ENCODE measurements at places on chromosomes 13 and 19. TPM values are rescaled to one million over a fixed set of nuclear protein-coding genes. Genes with fewer than 3 reads are reported as not detected.

LIN37 gene
- total RNA-seq, result 2.6 TPM

HPN gene
- total RNA-seq, result 1.2 TPM

DNA sequence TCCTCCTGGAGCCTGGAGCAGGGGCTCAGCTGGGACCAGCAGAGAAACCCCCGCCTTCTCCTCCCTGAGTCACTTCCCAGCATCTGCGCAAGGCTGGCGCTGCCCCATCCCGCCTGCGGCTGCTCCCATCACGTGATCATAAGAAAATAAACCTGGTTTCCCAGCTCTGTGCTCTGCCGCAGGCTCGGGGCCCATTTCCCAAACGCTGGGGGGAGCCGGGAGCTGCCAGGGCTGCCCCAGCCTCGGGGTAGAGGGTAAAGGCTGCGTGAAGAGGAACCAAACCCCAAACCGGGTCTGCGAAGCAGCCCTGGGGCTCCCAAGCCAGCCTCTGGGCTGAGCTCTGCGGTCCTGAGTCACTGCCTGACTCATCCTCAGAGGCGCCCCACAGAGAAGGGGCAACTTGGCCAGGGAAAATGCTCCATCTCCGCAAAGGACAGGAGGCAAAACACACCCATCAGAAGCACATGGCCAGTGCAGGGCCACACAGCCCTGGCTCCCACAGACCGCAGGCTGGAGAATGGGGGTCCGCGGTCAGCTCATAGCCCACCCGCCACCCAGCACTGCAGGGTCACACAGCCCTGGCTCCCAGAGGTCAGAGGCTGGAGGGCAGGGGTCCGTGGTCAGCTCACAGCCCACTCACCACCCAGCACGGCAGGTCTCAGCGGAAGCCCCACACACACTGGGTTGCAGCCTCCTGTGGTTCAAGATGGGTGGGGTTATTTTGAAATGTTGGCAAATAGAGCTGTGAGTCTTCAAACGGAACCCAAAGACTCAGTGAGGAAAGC is 67.1 kb downstream of the RASA3 start:
- peak; percentile 94 for DNase-seq

GRCh38 chr13:97122381-97122996 is 99.6 kb upstream of the MBNL2 start:
- peak; percentile 72 for DNase-seq

DNA sequence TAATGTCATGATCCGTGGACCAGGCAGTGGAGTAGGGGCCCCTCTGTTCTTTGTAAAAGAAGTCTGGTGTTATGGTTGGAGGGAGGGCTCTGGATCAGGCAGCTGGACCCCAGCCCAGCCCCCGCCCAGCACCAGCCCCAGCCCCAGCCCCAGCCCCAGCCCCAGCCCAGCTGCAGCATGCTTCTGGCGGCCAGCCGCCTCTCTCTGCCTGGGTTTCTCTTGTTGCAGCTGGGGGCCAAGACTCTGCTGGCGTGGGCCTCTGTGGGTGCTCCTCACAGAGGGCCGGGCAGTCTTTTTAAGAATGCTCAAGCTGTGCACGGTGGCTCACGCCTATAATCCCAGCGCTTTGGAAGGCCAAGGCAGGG is 17.9 kb downstream of the DOT1L start:
- DNase-seq, result no peak

DNA sequence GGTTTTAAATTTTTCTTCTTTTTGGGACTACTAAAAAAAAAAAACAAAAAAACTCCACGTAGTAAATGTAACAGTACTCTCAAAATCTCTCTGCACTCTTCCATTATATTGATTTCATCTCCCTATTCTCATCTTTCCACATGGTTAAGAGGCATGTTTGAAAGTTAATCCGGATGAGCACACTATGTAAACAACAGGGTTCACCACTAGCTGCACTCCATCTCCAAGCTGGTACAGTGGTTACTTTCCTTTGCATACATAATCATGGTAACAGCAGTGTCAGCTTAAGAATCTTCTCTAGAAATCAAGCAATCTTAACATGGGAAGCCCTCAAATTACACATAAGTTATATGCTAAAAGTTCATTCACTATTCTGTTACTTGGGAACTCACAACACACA is 92.6 kb downstream of the MIPEP start:
- peak; percentile 42 for DNase-seq

DNA sequence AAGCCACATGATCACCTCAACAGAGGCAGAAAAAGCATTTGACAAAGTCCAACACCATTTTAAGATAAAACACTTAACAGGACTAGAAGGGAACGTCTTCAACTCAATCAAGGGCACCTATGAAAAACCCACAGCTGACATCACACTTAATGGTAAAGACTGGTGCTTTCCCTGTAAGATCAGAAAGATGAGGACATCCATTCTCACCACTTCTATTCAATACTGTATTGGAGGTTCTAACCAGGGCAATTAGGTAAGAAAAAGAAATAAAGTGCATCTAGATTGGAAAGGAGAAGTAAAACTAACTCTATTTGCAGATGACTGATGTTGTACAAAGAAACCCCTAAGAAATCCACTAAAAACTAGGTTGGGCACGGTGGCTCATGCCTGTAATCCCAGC is 11.2 kb upstream of the AKAP8 start:
- DNase-seq, result no peak

DNA sequence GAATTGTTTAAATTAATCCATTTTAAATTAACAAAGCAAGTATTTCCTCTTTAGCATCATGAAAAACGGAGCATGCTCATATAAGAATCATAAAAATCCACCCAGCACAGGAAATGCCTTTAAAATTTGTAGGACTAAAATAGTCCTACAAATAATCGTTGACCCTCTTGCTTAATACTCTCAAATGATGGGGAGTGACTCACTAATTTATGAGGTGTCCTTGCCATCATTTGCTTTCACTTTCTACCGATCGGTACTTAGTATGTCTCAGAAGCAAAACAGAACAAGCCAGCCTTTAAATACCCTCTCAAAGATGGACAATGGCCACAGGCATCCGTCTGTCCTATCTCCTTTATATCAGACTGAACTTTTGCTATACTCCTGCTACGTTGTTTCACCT is 97.2 kb downstream of the SUCLA2 start:
- peak; percentile 74 for DNase-seq

GRCh38 chr13:75796825-75797224 is 160.7 kb downstream of the LMO7 start:
- DNase-seq, result no peak

COL5A3 gene
- total RNA-seq, result not detected

- no peak for DNase-seq
Observed at GRCh38 chr13:20173116-20173746, 12.4 kb upstream of the GJA3 start.

- peak; percentile 58 for DNase-seq
Observed at GRCh38 chr19:12778017-12778904, 2.9 kb upstream of the HOOK2 start.

GRCh38 chr13:44763615-44764301 is 187.6 kb upstream of the TSC22D1 start:
- DNase-seq, result peak; percentile 66

Measured in renal cortical epithelial cell (primary cell).